ENCODE measurements at places on chromosomes 4 and X. TPM values are rescaled to one million over a fixed set of nuclear protein-coding genes. Genes with fewer than 3 reads are reported as not detected.

GRCh38 chrX:80285131-80285773 lies 135.0 kb upstream of the TENT5D start:
- DNase-seq, result peak; percentile 5

The SLC34A2 gene
- total RNA-seq, result 3.8 TPM

DNA sequence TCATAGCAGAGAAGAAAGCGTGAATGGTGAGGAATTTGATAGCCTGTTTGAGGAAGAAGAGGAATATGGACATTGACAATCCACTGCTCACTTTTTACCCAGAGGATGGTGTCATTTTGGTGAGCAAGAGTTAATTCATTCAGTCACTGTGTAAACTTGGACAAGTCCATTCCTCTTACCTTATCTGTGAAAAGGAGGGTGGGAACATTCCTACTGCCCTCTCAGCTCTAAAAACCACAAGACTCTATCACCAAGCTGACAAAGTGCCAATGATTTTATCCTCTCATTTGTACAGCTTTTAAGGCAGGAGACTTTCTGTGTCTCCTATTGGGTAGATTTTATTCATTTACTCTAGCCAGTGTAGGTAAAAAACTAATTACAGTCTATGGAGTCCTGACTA lies 103.8 kb downstream of the LUZP4 start:
- no peak for DNase-seq

DNA sequence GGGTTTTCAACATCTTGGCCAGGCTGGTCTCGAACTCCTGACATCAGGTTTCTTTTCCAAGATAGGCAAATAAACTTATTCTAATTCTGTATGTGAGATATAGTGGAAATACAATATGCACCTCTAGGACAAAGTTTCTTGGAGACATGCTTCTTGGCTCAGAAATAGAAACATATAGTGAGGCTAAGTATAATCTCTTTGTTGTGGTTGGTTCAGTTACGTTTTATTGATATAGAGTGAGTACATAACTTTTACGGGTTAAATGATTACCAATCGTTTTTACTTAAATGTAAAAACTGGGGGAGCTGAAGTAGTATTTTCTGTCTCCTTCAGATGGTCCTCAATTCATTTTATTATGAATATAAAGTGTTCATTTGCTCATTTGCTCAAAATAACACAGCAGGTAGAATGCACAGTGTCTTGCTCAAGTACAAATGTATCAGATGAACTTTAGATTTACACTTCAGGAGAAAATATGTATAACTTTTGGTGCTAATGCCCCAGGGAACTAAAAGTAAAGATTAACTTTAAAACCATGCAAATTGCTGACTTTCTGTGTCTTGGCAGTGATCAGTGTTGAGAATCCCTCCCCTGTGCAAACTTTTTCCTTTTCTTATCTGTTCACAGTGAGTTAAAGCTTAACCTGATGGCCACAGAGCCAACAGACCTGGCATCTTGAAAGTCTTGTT lies 77.6 kb downstream of the AFF1 start:
- DNase-seq, result no peak

The EREG gene
- under 0.01 TPM for total RNA-seq

The SOWAHD gene
- total RNA-seq, result not detected

DNA sequence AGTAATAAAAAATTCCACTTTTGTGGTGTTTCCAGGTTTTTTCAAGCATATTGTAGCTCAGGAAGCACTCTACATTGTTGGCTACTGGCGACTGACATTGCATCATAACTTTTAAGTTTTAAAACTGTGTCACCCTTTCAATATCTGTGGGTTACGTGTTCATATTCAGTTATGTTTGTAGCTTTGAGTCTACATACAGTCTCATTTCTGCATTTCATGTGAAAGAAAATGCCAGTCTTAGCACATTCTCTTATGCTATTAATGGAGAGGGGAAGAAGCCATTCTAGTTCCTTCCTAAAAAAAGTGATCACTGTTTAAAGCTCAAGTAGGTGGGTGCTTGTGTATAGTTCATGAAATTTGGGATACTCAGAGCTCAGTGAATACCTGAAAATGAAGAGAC lies 38.1 kb downstream of the DIAPH2 start:
- no peak for DNase-seq

- DNase-seq, result no peak
Observed at GRCh38 chr4:185685804-185686203, 126.2 kb downstream of the SORBS2 start.

DNA sequence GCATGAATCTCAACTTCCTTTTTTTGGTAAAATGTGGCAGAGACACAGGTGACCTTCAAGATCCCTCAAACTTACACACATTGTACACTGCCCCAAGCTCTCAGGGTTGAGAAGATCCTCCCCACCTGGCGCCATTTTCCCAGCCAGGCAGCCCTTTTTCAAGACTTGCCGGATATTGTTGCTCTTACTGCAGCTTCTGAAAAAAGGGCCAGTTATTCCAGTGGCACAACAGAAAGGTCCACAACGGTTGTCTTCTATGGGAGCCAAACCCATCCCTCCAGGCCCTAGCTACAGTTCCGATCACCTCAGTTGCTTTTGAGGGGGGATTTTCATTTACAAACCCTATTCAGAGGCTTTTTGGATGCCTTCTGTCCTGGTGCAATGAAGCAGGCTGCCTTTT lies 101.1 kb downstream of the CHIC2 start:
- DNase-seq, result no peak

The PHEX gene
- 6.6 TPM for total RNA-seq

GRCh38 chr4:125492957-125493356 lies 178.2 kb downstream of the FAT4 start:
- DNase-seq, result no peak

DNA sequence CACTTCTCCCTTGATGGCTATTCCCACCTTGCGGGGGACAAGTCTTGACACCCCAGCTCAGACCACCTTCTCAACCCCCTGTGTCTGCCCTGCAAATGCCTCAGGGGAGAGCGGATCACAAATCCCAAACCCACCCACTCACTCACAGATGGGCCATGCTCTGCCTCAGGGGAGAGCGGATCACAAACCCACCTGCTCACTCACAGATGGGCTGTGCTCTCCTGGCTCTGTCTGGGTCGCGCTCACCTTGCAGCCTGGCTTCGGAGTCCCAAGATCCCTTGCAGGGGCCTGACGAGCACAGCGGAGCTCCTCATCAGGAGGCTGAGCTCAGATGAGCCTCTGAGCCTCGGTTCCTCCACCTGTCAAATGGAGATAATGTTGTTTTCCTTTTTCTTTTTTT lies 38.6 kb downstream of the HTRA3 start:
- DNase-seq, result no peak

The DCHS2 gene
- total RNA-seq, result 1.4 TPM

DNA sequence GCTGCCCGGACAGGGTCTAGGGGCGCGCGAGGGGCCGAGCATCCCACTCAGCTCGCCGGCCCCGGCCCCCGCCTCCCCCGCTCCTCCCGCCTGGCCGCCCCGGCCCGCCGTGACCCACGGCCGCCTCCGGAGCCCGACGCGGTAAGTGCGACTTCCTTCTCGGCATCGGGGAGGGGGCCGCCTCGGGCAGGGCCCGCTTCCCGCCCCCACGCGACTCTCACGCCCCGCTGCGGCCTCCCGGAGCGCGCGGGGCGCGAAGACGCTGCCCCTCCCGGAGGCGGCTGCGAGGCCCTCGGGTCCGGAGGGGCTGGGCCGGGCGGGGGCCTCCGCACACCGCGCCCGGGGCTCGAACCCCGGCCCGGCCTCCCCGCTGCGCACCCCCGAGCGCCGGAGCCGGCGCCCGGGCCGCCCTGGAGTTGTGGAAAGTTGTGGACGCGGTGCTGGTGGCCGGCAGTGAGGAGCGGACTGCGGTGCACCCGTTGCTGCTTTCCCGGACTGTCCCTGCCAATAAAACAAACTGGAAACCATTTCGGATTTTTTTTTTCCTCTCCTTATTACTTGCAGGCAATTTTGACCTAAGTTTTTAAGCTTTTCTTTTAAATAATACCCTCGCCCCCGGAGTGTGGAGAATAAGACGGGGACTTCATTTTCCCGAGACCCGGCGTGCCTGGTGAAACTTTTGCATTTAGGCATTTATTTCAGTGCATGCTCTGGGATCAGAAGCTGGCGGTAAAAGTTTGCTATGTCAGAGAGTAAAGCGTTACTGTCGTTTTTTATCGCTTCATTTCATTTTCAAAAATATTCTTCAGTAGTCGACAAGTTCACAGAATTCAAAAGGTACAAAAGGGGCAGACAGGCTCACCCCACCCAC lies 13.0 kb upstream of the TMEM156 start:
- DNase-seq, result peak; percentile 43

DNA sequence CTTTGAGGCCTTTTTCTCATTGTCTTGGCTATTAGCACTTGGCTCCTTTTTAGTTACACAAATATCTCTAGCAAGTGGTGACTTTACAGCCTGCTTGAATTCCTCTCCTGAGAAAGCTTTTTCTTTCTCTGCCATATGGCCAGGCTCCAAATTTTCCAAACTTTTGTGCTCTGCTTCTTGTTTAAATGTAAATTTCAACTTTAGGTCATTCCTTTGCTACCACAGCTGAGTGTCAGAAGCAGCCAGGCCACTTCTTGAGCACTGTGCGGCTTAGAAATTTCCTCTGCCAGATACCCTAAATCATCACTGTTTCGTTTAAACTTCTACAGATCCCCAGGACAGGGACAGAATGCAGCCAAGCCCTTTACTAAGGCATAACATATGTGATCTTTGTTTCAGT lies 222.4 kb downstream of the FBXO8 start:
- no peak for DNase-seq

DNA sequence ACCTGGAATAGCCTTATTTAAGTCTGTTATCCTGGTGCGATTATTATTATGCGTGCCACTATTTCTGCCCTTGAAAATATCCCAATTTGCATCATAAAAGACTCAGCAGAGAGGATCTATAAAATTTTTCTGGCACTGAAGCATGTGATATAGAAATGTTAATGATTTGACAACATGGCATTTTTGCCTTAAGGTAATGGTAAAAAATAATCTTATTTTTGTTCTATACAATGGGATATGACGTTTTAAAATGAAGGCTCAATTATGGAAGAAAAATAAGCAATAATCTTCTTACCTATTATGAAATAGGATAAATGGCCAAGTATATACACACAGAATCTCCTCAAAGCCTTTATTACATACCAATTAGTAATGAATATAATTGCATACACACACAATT lies 113.5 kb downstream of the PDGFC start:
- no peak for DNase-seq

- no peak for DNase-seq
Observed at GRCh38 chr4:152508386-152508785, 27.5 kb downstream of the FBXW7 start.

The NXF2B gene
- not detected for total RNA-seq

DNA sequence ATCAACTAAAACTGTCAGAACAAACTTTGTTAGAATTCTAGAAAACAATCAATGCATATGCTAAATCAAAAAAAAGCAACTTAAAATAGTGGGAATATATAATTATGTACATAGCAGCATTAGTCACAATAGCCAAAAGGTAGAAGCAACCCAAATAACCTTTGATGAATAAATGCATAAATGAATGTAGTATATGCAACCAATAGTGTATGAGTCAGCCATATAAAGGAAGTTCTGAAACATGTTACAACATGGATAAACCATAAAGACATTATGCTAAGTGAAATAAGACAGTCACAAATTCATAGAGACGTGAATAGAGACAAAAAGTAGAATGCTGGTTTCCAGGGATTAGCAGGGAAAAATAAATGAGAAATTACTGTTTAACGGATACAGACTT lies 762.8 kb upstream of the INTU start:
- DNase-seq, result no peak

DNA sequence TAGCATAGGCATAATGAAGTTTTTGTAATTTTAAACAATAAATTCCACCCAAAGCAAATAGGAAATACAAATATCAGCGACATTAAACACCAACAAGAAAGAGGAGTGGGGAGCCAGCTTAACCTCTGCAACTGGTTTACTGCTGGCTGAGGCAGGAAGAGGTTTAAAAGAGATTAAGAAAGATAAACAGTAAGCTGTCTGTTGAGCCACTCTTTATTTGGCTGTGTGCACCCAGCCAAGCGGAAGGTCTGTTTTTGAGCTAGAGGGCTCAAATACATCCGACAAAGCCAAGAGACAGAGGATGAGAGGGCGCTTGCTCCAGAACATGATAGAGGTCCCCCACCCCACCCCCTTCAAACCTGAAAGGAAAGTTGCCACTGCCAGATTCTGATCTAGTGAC lies 191.4 kb downstream of the MGST2 start:
- DNase-seq, result no peak

GRCh38 chrX:124289443-124289842 lies 43.0 kb upstream of the TEX13D start:
- DNase-seq, result no peak

DNA sequence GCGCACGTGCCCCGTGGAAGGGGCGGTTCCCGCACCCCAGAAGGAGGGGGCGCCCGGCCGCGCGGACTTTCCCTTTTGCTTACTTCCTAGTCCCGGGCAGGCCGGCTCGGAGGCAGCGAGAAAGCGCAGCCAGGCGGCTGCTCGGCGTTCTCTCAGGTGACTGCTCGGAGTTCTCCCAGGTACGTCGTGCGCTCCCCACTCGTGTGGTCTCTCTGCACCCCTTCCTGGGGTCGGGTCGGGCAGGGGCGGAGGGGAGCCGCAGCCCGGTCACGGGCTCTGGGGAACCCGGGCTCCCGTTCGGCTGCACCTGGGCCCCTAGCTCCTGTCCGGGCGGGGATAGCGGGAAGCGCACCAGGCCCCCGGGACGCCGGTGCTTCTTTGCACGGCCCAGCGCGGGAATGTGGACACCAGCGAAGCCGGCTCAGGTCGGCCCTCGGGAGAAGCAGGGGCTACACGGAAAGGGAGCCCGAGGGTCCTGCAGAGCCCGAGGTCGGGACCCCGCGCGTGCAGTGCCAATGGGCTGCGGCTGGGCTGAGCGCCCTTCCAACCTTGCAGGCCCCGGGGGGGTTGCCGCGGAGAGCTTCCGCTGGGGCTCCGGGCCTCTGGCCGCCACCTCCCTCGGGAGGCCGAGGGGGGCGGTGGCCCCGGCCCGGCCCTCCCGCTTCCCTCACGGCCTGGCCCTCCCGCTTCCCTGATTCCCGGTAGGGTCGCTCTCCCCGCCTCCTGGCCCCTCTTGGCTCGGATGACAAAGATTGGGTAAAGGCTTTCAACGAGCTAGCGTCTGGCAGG lies at the start of gene TLR2:
Gene TLR2, plus strand, starts transcription at position 99 of the 789 bp plus-strand sequence. CDS start 18,628 bp downstream, outside the sequence.
- peak; percentile 75 for DNase-seq
